Stimulated activated CD8-positive, alpha-beta memory T cell treated with anti-CD3 and anti-CD28 coated beads, Interleukin-15, amount 100 ng/mL, for 24 hours (primary cell): ENCODE measurements at places on chromosomes 7 and 10.

GRCh38 chr7:149011491-149011890, 16.8 kb downstream of the PDIA4 start:
- DNase-seq, result no peak

- no peak for DNase-seq
Observed at GRCh38 chr7:157459966-157460365, 123.2 kb downstream of the DNAJB6 start.

GRCh38 chr7:91064938-91065337, 199.3 kb upstream of the FZD1 start:
- no peak for DNase-seq

DNA sequence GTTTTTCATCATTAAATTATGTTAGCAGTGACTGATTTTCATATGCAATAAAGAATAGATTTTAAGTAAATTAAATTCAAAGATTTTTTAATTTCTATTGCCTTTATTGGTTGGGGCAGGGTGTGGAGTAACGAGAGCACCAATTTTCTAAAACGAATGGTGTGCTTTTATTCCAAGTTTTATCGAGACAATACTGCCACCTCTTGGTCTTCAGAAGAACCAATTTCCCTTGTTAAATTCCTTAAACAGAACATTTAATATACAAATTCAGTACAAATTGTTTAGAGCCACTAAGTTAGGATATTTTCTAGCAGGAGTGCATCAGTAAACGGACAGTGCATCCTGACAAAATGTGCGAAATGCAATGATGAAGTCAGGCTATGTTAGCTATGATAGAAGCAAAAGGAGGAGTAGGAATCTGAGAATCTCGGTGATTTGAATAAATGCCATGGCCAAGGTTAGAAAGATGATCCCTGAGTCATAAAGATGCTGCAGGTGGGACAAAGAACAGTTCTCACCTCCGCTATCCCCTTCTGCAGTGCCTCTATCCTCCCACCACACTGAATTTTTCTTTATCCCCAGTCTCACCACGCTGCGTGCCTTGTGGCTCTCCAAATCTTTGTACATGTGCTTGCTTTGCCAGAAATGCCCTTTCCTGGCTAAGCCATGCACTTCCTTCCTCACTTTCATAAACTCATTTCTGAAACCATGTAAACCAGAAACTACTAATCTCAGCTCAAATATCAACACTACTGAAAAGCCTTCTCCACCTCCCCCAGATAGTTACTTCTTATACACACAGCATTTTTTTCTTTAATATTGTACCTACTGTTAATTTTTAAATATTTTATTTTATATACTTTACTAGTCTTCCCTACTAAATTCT, 31.9 kb upstream of the AGBL3 start:
- DNase-seq, result no peak

DNA sequence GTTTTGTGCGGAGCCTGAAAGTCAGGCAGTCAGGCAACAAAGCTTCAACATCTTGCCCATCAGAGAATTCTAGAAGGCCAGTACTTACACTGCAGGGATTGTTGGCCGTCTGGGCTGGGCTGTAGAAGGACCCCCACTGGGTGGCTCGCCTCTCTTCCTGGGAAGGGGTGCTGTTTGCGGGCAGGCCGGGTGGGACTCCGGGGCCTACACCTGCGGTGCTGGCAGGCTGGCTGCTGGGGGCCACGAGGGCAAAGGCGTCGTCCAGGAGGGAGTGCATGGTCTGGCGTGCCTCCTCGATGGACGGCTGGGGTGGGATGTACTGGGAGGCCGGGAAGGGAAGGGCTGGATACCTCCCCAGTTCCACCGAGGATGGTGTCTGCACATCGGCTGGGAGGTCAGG, 63.1 kb upstream of the ATP6V0A4 start:
- DNase-seq, result no peak

DNA sequence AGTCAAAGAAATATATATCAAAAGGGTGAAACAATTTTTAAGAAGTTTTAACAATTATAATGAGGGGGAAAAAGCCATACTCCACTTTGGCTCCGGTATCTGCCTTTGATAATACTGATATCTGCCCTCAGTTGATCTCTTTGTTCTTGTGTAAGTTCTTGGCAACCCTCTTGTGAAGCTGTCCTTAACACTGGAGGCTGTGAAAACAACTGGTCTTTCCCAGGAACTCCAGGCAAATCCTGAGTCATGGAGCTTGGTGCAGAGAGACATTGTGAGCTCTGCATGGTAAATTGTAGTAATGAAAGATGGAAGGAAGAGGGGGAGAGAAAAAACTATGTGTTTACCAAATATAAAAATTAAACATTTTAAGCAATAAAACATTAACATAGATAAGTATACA, 11.9 kb upstream of the ERVW-1 start:
- no peak for DNase-seq

DNA sequence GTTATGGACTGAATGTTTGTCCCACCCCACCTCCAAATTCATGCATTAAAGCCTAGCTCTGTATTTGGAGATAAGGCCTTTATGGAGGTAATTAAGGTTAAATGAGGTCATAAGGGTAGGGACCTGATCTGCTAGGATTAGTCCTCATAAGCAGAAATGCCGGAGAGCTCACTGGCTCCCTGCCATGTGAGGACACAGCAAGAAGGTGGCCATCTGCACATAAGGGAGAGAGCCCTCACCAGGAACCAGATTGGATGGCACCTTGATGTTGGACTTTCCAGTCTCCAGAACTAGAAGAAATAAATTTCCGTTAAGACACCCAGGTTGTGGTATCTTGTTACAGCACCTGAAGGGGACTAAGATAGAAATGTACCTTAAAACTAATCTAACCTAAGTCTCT, 816.1 kb upstream of the C7orf33 start:
- DNase-seq, result no peak

DNA sequence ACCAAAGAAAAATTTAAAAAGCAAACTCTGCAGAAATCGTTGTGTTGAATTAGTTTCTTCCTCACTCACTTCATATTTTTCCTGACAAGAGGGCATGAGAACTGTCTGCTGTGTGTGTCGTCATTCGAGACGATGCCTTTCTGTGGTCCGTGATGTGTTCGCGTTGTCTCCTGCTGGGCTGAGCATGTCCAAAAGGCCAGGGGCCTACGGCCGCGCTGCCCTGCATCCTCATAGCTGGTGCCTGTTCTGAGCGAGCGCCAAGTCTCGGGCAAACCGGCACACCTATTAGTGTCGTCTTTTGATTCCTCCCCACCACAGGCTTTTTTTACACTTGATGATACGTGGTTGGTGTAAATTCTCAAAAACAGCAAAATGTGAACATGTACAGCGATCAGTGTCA, 27.4 kb downstream of the WDR37 start:
- DNase-seq, result no peak

GRCh38 chr7:129371487-129371886, 62.7 kb upstream of the STRIP2 start:
- DNase-seq, result no peak
